ENCODE measurements at places on chromosomes 2 and 18.

DNA sequence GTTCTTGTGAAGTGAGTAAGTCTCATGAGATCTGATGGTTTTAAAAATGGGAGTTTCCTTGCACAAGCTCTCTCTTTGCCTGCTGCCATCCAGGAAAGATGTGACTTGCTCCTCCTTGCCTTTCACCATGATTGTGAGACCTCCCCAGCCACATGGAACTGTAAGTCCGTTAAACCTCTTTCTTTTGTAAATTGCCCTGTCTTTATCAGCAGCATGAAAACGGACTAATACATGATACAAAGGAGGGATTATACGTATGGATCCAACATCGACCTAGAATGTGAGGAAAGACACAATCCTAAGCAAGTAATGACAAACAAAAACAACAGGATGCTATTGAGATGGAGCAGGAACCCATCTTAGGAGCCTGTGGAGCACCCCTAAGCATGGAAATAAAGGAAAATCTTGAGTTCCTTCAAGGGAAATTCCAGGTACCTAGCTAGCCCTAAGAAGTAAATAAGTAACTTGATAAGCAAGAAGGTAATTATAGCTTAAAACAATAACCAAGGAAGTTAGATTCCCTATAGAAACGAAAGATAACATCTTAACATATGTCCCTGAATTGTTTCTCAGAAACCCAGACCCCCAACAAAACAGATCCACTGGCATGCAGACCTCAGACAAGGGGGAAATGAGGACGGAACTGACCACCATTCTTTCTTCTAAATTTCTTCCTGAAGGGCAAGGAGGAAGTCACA is 1.5 kb upstream of the TNFRSF11A start:
- DNase-seq: no peak

- DNase-seq: no peak
These were observed 280.4 kb upstream of the LRATD1 start for GRCh38 chr2:14352067-14352466.

- DNase-seq: no peak
These were observed 40.5 kb upstream of the ITPRID2 start for GRCh38 chr2:181850936-181851560.

- no peak for DNase-seq
These were observed 10.6 kb upstream of the IHH start for GRCh38 chr2:219071131-219071816.

DNA sequence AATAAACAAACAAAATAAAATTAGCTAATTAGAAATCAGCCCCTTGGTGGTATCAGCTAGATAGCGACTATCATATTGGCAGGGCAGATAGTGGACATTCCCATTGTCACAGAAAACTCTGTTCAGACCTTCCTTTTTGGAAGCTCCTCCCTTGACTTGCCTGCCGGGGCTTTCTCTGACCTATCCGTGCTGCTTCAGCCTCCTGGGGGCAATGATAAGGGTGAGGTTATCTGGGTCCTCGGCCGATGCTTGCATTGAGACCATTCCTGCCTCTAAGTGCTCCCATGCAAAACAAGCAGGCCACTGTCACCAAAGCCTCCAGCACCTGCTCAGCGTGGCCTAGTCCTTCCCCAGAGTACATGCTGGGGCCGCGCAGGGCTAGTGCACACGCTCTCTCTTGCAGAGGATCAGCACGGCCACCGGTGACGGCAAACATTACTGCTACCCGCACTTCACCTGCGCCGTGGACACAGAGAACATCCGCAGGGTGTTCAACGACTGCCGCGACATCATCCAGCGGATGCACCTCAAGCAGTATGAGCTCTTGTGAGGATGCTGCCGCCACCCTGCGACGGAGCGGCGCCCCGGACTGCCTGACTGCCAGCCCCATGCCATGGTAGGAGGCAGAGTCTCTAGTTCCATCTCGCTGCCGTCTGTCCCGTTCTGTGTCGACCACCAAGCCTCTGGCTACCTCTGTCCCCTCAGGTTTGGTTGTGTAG is 27.4 kb downstream of the MPPE1 start:
- DNase-seq: no peak

- no peak for DNase-seq
These were observed 33.1 kb upstream of the NPC1 start for GRCh38 chr18:23619388-23619881.

DNA sequence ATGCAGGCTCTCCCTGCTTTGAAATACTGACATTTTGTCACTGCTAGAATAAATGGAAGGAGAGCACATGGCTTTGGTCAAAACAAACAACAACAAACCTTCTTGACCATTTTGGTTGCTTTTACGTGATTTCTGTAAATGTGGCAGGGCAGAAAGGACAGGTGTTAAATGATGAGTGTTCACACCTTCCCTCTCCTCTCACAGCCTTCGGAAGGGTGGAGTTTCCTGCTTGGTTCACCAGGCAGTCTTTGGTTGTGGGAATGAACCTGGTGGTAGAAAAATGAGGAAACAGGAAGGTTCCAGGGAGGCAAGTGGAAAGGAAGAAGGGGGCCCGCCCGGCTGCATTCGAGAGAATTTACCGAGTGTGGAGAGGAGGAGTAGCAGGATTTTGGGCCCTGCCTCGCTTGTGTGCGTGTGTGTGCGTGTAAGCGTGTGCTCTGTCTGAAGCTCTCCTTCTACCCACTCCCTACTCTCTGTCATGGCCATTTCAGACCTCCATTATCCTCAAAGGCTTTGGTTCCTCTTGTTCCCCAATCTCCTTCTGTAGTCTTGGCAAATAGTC is 23.7 kb upstream of the SPP2 start:
- peak; percentile 27 for DNase-seq

- DNase-seq: no peak
These were observed 363.6 kb downstream of the CTNNA2 start for GRCh38 chr2:79876430-79876829.

GRCh38 chr18:58392324-58393000 is 236.4 kb downstream of the ALPK2 start:
- no peak for DNase-seq

GRCh38 chr2:128472789-128473174 is 154.1 kb upstream of the HS6ST1 start:
- no peak for DNase-seq

DNA sequence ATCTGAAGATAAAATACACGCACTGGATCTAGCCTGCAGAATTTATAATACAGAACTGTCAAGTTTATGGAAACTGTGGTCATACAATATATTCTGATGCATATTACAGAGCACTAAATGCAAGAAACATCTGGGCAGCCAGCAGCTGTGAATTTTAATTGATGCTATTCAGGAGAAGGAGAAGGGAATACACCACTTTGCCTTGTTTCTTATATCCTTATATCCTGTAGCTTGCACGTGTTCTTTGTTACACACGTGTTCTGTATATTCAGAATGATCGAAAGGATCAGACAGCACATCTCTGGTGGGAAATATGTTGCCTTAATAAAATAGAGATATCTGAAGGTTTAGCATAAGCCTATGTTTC is 335.8 kb downstream of the AGPS start:
- DNase-seq: no peak

DNA sequence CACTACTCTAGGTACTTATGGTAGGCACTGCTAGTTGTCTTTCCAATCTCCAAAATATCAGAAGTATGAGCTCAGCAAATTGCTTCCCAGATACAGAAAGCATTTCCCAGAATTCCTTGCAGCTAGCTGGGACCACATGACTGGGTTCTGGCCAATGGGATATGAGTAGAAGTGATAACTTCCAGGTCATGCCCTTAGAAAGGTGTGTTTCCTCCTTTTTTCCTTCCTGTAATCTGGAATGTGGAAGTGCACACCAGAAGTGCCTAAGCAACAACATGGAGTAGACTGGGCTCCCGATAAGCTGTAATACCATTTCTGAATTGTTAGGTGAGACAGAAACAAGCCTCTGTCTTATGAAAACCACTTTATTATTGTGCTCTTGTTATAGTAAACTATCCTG is 279.8 kb downstream of the ZNF385B start:
- no peak for DNase-seq

DNA sequence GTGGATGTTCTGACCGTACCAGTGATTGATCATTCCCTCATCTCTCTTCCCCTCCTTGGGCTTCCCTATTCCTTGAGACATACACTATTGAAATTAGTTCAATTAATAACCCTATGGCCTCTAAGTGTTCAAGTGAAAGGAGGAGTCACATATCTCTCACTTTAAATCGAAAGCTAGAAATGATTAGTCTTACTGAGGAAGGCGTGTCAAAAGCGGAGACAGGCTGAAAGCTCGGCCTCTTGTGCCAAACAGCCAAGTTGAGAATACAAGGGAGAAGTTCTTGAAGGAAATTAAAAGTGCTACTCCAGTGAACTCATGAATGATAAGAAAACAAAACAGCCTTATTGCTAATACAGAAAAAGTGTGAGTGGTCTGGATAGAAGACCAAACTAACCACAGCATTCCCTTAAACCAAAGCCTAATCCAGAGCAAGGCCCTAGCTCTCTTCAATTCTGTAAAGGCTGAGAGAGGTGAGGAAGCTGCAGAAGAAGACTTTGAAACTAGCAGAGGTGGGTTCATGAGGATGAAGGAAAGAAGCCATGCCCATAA is 144.4 kb upstream of the LYPD6 start:
- DNase-seq: no peak

- no peak for DNase-seq
These were observed 466.5 kb upstream of the ID2 start for GRCh38 chr2:8215159-8215863.

DNA sequence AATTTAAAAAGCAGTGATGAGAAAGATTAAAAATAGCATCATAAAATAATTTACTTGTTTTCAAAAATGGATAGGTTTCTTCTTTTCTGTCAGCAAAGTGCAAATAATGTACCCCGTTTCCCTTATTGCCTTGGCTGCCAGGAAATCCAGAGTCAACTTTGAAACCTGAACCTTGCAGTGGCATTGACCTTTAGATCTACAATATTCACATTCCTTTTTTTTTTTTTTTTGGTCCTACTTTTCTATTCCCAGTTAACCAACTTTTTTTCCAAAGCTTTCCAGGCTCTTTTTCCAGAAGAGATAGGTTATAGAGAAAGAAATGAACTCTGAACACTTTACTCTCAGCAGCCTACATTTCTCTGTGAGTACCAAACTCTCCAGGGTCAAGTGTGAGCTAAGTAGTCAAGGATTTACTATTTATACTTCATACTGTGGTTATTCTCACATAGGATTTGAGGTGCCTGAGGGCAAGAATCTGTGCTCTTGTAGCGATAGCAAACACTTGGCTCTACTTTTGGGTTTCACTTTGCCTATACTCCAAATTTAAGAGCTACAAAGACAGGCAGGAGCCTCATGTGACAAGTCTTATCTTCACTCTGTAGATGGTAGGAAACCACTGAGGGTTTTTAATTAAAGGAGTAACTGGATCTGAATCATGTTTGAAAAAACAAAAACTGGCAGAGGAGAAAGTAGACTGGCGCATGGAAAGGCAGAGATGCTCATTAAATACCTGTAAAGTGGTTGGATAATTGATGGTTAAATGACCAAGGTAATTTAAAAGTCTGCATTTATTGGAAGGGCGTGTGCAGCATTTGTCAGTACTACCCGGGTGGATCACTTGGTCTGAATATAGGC is 63.2 kb upstream of the TMEM17 start:
- DNase-seq: no peak

- no peak for DNase-seq
These were observed 1087.6 kb upstream of the PIK3C3 start for GRCh38 chr18:40867459-40867858.

- no peak for DNase-seq
These were observed 801 bp upstream of the SFTPB start for GRCh38 chr2:85668857-85669142.

- DNase-seq: no peak
These were observed 48.4 kb downstream of the HK2 start for GRCh38 chr2:74882299-74882687.

DNA sequence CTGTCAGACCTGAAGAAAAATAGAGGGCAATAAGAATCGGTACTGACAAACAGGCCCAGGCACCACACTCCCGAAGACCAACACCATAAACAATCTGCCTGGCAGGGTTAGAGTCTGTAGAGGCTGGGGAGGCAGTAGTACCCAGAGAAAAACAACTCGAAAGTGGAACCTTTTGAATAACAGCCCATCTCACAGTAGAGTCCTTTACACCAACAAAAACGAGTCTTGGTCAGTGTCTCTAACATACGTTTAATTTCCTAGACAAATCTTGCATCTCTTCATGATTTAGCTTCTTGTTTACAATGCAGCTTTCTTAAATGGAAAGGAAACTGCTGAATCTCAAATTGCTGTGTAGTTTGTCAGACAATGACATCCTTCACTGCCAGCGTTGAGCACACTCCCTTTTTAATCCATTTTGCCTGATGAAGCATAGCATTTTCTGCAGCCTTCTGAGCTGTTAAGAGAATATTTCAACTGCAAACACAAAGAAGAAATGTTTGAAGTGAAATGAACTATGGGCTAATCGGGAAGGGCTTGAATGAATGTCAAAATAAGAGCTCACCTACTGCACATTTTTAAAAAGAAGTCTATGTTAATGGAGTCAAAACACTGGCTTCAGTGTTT is 73.1 kb upstream of the DSG1 start:
- no peak for DNase-seq

- no peak for DNase-seq
These were observed 36.8 kb downstream of the ACVR1 start for GRCh38 chr2:157839162-157839801.

- no peak for DNase-seq
These were observed 65.6 kb downstream of the WDR7 start for GRCh38 chr18:56716692-56717146.

GRCh38 chr2:196783431-196784094 is 15.9 kb downstream of the GTF3C3 start:
- DNase-seq: no peak

GRCh38 chr2:53778536-53779162 is 8.1 kb downstream of the ASB3 start:
- no peak for DNase-seq

DNA sequence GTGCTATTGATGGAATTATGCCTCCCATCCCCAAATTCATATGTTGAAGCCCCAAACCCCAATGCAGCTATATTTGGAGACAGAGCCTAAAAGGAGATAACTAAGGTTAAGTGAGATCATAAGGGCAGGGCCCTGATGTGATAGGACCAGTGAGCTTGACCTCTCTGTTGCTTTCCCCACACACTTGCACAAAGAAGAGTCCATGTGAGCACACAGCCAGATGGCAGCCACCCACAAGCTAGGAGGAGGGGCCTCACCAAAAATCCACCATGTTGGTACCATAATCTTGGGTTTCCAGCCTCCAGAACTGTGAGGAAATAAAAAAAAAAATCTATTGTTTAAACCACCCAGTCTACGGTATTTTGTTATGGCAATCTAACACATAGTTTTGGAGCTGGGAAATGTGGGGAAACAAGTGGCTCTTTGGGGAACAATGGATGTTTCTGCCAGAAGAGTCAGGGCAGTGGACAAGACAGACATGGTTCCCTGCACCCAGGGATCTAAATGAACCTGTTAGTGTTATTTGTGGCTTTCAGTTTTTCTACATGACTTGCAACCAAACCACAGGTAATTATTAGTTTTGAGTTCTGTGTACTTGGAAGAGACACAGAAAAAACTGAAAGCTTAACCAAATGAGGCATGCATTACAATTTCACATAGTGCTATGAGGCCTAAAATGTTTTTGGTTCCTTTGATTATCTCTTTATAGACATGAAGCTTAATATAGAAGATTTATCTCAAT is 259.1 kb downstream of the LTBP1 start:
- no peak for DNase-seq
